ENCODE measurements at places on chromosomes 3 and 15. TPM values are rescaled to one million over a fixed set of nuclear protein-coding genes. Genes with fewer than 3 reads are reported as not detected.

DNA sequence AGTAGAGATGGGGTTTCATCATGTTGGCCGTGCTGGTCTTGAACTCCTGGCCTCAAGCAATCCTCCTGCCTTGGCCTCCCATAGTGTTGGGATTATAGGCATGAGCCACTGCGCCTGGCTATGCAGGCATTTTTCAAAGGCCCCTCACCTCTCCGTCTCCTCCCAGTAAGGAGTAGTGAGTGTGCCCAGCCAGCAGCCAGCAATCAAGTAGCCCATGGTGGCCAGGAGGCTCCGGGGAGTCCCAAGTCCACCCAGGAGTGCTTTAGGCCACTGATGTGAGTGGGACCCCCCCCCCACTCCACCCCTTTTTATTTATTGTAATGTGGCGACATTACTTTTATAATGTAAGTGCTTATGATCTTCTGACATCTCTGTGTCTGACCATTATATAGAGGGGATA, 8.1 kb downstream of the ISG20 start:
- H3K4me3 ChIP-seq, result no peak overlapping the region
- no peaks in the 10 kb centered on the region for H3K36me3 ChIP-seq
- no peaks in the 10 kb centered on the region for H3K27me3 ChIP-seq
- no peak overlapping the region for H3K27ac ChIP-seq
- DNase-seq, result no peak

- H3K36me3 ChIP-seq, result peaks cover 26% of the 10 kb centered on the region
- H3K4me1 ChIP-seq, result peaks cover 65% of the 10 kb centered on the region
- H3K27ac ChIP-seq, result peak overlapping the region; percentile 99
- peak overlapping the region; percentile 26 for H3K4me3 ChIP-seq
- H3K27me3 ChIP-seq, result no peaks in the 10 kb centered on the region
These were observed 90.7 kb downstream of the FNDC3B start for GRCh38 chr3:172129850-172130716.

DNA sequence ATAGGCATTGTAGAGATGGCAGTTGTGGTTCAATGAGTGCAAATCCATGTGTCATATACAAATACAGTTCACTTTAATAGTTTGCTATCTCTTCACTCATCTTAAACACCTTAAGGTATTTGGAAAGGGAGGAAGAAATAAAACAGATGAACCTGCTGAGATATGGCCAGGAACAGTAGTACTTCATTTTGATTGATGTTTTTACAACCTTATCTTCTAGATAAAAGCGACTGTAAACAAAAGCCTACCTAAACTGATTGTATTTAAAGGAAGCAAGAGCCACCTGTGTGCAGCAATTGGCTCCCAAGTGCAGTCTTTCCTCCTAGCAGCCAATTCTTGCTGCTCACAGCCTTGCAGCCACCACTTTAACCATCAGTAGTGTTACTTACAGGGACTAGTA, 217.7 kb downstream of the CDIN1 start:
- no peak overlapping the region for H3K4me3 ChIP-seq
- DNase-seq, result no peak
- peaks cover 12% of the 10 kb centered on the region for H3K4me1 ChIP-seq
- no peaks in the 10 kb centered on the region for H3K36me3 ChIP-seq
- H3K27ac ChIP-seq, result no peak overlapping the region

DNA sequence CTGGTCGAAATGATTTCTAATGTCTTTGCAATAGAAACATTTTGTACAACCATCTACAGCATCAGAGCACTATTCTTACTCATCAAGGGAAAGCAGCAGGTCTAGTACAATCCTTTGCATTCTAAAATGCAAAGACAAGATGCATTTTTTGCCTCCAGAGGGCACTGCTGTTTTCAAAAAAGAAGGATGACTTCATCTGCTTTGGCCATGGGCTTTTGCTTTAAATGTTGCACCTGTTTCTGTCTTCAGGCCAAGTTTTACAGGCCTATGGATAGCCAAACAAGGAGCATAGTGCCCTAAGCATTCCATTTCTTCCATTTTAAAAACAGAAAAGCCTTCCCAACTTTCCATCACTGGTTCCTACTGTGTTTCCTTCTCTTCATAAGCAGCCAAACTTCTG, 3.4 kb downstream of the PARP9 start:
- peak; percentile 68 for DNase-seq
- H3K27ac ChIP-seq, result no peak overlapping the region
- H3K4me3 ChIP-seq, result no peak overlapping the region
- peaks cover 13% of the 10 kb centered on the region for H3K36me3 ChIP-seq
- H3K4me1 ChIP-seq, result peaks cover 15% of the 10 kb centered on the region
- H3K27me3 ChIP-seq, result no peaks in the 10 kb centered on the region

GRCh38 chr15:34653992-34654391, 70.5 kb upstream of the GOLGA8B start:
- DNase-seq, result no peak
- H3K36me3 ChIP-seq, result no peaks in the 10 kb centered on the region
- H3K4me1 ChIP-seq, result peaks cover 5% of the 10 kb centered on the region
- H3K27ac ChIP-seq, result no peak overlapping the region
- no peaks in the 10 kb centered on the region for H3K27me3 ChIP-seq
- no peak overlapping the region for H3K4me3 ChIP-seq

DNA sequence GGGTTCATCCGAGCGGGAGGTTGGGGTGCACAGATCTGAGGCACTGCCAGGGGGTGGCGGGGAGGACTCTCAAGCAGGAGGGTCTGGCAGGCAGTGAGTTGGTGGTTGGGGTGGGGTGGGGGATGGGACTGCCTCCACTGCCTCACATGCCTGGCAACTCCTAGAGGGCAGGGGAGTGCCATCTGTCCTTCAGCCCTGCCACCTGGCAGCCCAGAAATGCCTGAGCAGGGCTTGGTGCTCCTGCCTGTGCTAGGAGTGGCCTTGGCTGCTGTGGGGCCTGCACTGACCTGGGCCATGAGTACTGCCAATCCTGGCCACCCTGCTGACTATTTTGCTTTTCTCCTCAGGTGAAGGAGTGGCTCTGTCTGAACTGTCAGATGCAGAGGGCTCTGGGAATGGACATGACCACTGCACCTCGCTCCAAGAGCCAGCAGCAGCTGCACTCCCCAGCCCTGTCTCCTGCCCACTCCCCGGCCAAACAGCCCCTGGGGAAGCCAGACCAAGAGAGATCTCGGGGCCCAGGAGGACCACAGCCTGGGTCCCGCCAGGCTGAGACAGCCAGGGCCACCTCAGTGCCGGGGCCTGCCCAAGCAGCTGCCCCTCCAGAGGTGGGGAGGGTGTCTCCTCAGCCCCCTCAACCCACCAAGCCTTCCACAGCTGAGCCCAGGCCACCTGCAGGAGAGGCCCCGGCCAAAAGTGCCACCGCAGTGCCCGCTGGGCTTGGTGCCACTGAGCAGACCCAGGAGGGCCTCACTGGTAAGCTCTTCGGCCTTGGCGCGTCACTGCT, 32.0 kb upstream of the APEH start:
- H3K4me1 ChIP-seq, result no peaks in the 10 kb centered on the region
- H3K36me3 ChIP-seq, result no peaks in the 10 kb centered on the region
- H3K27me3 ChIP-seq, result peaks cover 3% of the 10 kb centered on the region
- H3K4me3 ChIP-seq, result no peak overlapping the region
- H3K27ac ChIP-seq, result no peak overlapping the region

DNA sequence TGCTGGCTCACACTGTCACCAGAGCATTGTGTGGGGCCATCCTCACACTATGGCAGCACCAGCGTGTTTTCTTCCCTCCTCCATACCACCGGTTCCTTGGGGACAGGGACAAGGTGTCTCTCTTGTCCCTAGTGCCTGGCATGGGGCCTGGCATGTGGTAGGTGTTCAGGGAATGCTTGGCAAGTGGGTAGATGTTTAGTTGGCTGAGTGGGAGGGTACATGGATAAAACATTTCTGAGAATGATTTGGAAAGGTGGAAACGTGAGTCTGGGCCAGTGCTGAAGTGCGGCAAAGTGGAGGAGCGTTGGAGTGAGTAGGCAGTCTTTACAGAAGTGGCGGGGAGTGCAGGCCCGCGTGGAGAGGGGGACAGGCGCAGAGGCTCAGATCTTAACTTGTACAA, 15.0 kb downstream of the SNAPC5 start:
- H3K27me3 ChIP-seq, result no peaks in the 10 kb centered on the region
- H3K27ac ChIP-seq, result no peak overlapping the region
- peaks cover 6% of the 10 kb centered on the region for H3K4me1 ChIP-seq
- no peak for DNase-seq
- peaks cover 37% of the 10 kb centered on the region for H3K36me3 ChIP-seq

DNA sequence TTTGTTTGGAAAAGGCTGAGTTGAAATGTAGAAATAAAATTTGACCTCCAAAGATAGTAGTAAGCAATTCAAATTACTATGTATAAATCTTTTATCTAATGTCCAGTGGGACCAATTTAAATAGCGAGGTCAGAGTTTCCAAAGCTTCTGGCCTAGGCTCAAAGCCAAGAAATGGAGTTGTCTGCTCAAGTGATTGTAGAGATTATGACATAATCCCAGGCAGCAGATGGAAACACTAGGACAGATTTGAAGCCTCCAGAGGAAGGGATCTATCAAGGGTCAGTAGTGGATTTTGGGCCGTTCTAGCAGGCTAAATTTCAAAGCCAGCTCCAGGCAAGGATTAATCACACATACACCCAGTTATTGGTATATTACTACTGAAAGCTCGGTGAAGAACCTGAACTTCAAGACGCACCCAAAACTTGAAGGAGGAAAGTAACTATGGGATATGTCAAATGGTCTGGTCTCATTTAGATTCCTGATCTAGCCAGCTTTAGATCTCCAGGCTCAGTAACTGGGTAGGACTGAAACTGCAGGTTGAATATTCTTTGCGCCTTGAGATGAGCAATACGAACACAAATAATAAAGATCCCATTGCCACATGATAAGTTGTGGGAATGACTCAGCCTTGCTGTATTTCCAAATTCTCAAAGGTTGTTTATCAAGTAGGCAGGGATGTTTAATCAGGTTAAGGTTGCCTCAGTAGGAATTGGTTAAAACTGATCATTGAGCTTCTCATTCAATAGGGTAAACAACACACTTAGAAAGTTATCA, 30.9 kb upstream of the ARRDC4 start:
- H3K27ac ChIP-seq, result no peak overlapping the region
- H3K36me3 ChIP-seq, result no peaks in the 10 kb centered on the region
- no peaks in the 10 kb centered on the region for H3K27me3 ChIP-seq
- H3K4me1 ChIP-seq, result no peaks in the 10 kb centered on the region

DNA sequence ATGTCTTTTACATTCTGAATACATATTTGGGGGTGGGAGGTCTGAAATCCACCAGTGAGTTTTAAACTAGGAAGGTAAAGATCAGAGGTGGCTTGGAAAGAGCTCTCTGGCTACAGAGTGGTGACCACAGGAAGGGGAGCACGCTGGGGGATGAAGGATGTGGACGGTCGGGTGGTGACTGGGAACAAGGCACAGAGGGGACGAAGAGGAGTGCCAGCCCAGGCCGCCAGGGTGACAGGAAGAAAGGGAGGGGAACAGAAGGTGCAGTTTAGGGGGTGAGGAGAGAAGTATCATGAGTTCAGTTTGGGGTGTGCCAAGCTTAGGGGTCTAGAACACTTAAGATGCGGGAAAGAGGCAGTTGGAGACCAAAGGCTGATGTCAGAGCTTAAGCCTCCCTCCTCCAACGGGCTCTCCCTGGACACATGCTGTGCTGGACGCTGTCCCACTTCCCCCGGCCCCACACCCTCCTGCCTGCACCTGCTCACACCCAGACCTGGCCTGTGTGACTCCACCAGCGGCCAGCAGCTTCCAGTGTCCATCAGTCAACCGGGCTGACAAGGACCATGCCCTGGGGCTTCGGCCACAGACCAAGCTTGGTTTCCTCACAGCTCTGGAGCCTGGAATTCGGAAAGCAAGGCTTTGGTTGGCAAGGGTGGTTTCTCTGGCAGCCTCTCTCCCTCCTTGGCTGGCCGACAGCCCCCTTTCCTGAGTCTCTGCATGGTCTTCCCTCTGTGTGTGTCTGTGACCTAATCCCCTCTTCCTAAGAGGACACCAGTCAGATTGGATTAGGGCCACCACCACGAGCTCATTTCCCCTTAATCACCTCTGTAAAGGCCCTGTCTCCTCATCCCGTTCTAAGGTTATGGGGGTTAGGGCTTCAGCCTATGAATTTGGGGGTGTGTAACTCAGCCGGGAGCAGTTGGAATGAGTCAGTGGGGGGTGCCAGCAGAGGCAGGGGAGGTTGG, 120.4 kb upstream of the IQSEC1 start:
- DNase-seq, result peak; percentile 55
- peaks cover 5% of the 10 kb centered on the region for H3K4me1 ChIP-seq
- H3K27me3 ChIP-seq, result no peaks in the 10 kb centered on the region
- no peak overlapping the region for H3K27ac ChIP-seq

GRCh38 chr3:132735589-132735988, 13.4 kb upstream of the NPHP3 start:
- no peak overlapping the region for H3K4me3 ChIP-seq
- no peaks in the 10 kb centered on the region for H3K36me3 ChIP-seq
- DNase-seq, result no peak
- H3K4me1 ChIP-seq, result no peaks in the 10 kb centered on the region

- no peak overlapping the region for H3K27ac ChIP-seq
- H3K4me3 ChIP-seq, result no peak overlapping the region
- H3K27me3 ChIP-seq, result peaks cover 11% of the 10 kb centered on the region
- no peaks in the 10 kb centered on the region for H3K36me3 ChIP-seq
These were observed 2.5 kb upstream of the HHLA2 start for GRCh38 chr3:108293858-108294257.

DNA sequence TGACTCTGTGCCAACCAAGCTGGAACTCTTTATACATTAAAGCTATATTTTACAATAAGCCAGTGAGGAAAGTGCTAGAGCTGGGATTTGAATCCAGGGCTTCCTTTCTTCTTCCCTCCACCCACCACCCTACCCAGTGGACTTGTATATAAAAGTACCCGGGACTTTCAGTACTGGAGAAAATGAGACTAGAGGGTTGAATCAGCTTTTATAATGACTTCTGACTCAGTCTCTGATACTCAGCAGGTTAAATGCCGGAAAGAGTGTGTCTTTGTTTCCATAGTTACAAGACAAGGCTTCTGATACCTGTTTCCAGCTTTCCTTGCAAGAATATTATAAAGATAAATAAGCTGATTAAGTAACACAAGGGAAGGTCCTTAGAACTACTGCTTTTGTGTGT, 80.9 kb downstream of the FRMD4B start:
- no peak overlapping the region for H3K27ac ChIP-seq
- H3K27me3 ChIP-seq, result no peaks in the 10 kb centered on the region
- no peak overlapping the region for H3K4me3 ChIP-seq
- H3K36me3 ChIP-seq, result no peaks in the 10 kb centered on the region
- DNase-seq, result no peak
- peaks cover 5% of the 10 kb centered on the region for H3K4me1 ChIP-seq

GRCh38 chr15:27956285-27956684, 142.8 kb downstream of the OCA2 start:
- H3K27ac ChIP-seq, result no peak overlapping the region
- DNase-seq, result no peak
- H3K4me1 ChIP-seq, result no peaks in the 10 kb centered on the region

KBTBD12 gene
- not detected for total RNA-seq

DPPA4 gene
- not detected for total RNA-seq

CELSR3 gene
- 1.2 TPM for total RNA-seq

COPS2 gene
- 101 TPM for total RNA-seq

AP3B2 gene
- 0.36 TPM for total RNA-seq

GOLGA8Q gene
- total RNA-seq, result 0.36 TPM

ZKSCAN7 gene
- 9.8 TPM for total RNA-seq

Measured in osteoblast (primary cell).